ENCODE measurements at places on chromosomes 6 and 20. TPM values are rescaled to one million over a fixed set of nuclear protein-coding genes. Genes with fewer than 3 reads are reported as not detected.

The CCHCR1 gene
- total RNA-seq, result 22.1 TPM

The PDE10A gene
- total RNA-seq, result 1.3 TPM

The WTAP gene
- total RNA-seq, result 66.6 TPM

The CST5 gene
- 3.3 TPM for total RNA-seq

The PLEKHG1 gene
- total RNA-seq, result 27.8 TPM

The SLC35D3 gene
- not detected for total RNA-seq

The LAMA4 gene
- 87.5 TPM for total RNA-seq

The C6orf141 gene
- 7.0 TPM for total RNA-seq

The APOBEC2 gene
- total RNA-seq, result 0.29 TPM

The SLC17A3 gene
- not detected for total RNA-seq

The SIRPB2 gene
- total RNA-seq, result 9.2 TPM

The AVP gene
- not detected for total RNA-seq

The ASIP gene
- not detected for total RNA-seq

The SEMG1 gene
- 0.31 TPM for total RNA-seq

The REM1 gene
- total RNA-seq, result 2.3 TPM

The RAB32 gene
- total RNA-seq, result 44.1 TPM

The LRP11 gene
- total RNA-seq, result 40.9 TPM

The ENPP3 gene
- total RNA-seq, result 0.44 TPM

The RHAG gene
- not detected for total RNA-seq

The SAMD5 gene
- total RNA-seq, result 11.2 TPM

The LCA5 gene
- 5.2 TPM for total RNA-seq

The SYNDIG1 gene
- 1.3 TPM for total RNA-seq

The PI16 gene
- total RNA-seq, result 2.5 TPM

The TRIM31 gene
- 0.99 TPM for total RNA-seq

The PACRG gene
- 2.7 TPM for total RNA-seq

Data from left lung (tissue), 14 donors.